ENCODE measurements at places on chromosomes 1 and 21.

- DNase-seq: peak; percentile 32
These were observed 11.4 kb upstream of the KLHL12 start for GRCh38 chr1:202938287-202938925.

- no peak for DNase-seq
These were observed 3.8 kb downstream of the MASP2 start for GRCh38 chr1:11042995-11043874.

DNA sequence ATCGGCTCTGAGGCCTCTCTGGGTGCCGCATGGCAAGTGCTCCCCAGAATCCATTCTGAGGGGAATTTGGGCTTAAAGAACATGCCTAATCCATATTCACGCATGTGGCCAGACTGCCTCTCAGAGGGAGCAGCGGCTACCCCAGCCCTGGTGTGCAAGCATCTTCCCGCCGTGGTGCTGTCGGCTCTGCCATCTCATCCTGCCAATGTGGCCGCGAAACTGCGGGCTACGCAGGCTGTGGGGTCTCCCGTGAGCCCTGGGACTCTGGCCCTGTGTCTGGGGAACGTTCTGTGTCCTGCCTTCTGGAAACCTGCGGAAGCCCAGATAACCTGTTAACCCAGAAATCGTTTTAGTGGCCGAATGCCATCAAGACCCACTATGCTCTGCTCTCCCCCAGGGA is 60.7 kb downstream of the SLC19A1 start:
- no peak for DNase-seq

DNA sequence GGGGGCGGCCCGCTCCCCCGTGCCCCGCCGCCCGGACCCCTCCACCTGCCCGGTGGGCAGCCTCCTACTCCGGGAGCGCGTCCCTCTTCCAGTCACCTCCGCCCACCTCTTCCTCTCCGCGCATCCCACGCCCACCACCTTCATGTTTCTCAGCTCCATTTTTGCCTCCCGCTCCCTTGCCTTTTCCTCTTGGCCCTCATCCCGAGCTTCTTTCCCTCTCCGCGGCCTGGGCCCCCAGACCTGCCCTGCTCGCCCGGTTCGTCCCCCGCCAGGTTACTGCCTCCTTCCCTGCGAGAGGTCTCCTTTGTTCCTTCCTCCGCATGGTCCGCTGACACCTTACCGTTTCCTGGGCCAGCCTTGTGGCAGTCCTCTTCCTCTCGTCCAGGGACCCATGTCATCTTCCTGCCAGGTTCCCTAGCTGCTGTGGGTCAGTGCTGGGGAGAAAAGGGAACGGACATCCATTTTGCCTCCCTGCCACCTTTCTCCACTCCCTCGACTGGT is 563 bp downstream of the QSOX1 start:
- no peak for DNase-seq

GRCh38 chr1:113170519-113170918 is 97.5 kb downstream of the LRIG2 start:
- no peak for DNase-seq

DNA sequence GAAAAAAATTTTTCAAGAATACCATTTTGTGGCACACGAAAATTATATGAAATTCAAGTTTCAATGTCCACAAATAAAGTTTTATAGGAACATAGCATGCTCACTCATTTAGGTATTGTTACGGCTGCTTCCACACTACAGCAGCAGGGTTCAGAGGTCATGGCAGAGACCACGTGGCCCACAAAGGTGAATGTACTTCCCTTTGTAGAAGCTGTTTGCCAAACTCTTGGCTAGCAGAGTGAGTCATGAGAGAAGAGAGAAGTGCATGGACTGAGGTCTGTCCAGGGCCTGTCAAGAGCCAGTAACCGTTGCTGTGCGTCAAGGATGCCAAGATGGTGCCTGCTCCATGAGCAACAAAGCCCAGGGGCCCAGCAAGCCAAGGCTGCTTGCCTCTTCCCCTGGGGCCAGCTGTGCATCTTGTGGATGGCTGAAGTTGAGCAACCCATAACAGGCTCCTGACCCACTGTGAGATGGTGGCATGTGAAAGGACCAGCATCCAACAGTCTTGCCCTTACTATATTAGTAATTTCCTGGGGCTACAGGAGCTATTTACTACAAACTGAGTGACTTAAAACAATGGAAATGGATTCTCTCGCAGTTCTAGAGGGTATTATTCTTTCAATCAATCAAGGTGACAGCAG is 64.8 kb upstream of the ATP5PO start:
- no peak for DNase-seq

DNA sequence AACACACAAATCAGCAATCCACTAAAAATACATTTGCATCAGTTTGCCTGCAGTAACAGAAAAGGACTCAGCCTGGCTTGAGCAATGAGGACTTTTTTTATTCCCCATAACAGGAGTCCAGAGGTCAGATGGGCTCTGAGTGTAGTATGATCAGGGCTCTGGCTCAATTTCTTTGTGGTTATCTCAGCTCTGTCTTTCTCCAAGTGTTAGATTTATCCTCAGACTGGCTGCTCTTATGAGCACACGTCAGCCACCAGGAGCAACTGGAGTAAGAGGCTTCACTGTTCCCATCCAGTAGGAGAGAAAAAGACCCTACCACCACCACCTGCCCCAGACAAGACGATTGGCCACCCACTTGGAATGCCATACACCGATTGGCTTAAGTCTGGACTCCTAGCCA is 36.2 kb upstream of the KLHDC7A start:
- DNase-seq: no peak

GRCh38 chr21:41186755-41187536 is 19.0 kb downstream of the BACE2 start:
- peak; percentile 26 for DNase-seq

DNA sequence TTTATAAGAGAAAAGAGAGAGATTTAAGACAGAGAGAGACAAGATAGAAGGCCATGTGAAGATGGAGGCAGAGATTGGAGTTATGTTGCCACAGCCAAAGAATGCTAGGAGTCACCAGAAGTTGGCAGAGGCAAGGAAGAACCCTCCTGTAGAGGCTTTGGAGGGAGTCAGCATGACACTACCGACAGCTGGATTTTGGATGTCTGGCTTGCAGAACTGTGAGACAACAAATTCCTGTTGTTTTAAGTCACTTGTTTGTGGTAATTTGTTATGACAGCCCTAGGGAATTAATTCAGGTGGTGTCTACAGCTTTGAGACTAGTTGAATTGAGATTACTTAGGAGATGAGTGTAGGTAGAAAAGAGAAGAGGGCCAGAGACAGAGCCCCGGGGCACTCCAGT is 158.5 kb downstream of the DNM3 start:
- no peak for DNase-seq

GRCh38 chr1:223712194-223712849 is at the start of gene CAPN2:
Gene CAPN2, plus strand, starts transcription at chr1:223712539. Its CDS starts 102 bp downstream, at chr1:223712641.
- DNase-seq: peak; percentile 68

DNA sequence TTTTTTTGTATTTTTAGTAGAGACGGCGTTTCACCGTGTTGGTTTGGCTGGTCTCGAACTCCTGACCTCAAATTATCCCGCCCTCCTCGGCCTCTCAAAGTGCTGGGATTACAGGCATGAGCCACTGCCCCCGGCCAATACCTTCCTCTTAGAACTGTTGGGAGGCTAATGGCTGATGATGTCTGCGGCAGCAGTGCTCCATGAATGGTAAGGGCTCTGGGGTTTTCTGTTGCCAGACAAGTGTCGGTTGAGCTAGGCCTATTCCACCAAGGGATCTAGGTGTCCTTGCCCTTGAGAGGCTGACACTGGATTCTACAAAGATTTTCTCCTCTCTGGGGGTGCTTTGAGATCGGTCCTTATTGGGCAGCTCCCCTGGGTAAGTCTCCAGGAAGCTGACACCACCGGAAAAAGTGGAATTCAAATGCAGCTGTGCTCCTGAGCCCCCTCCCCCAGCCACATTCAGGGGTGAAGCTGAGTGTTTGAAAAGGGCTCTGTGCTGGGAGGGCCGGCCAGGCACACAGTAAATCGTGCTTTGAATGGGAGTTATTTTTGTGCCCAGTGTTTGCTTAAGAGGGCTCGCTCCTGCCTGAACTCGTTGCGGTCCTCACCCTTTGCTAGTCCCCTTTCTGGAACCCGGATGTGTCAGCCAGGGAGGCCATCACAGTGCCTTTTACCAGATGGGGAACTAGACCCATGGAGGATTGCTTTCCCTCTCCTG is 5.2 kb downstream of the SOX13 start:
- DNase-seq: no peak

DNA sequence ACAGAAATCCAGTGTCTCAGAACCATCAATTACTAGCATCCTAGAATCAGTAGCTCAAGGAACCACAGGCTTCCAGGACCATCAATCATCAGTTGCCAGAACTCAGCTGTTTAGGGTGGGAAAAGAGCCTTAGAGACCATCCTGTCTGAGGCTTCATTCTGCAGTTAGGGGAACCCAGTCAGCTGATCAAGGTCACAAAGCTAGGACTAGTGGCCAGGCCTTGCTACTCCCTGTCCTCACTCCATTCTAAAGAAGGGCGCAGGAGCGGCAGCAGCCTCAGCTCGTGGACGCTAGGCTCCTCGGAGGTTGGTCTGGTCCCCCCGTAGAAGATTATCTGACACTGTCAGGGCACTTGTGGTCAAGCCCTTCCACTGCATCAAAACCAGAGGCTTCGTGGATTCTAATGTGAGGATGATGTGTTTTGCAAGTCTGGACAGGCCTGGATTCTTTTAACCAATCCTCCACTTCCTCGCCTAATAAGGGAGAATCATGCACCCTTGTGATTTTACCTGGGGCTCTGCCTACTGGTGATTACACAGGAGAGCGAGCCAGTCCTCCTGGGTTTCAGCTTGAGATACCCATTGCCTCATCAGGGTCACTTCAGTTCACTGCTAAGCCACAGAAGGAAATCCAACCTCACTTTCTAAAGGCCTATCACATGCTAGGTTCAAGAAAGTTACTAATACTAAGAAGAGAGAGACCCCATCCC is 41.7 kb upstream of the IFFO2 start:
- no peak for DNase-seq

GRCh38 chr1:233944601-233945000 is 40.1 kb downstream of the SLC35F3 start:
- DNase-seq: no peak

DNA sequence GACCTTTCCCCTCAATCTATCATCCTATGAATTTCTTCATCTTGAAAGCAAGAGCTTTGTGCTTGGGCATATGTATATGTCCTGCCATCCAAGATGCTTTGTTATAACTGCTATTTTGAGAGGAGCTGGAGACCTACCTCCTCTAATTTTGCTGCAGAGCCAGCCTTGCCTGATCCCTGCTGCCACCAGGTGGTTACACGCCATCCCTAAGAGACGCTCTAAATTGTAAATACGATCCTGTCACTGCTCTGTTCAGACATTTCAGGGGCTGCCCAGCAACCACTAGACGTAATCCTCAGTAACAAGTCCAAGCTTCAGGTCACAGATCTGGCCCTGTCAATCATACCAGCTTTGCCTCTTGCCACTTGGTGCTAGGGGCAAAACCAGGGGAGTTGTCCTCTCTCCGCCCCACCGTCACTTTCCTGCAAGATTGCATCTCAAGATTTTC is 32.9 kb downstream of the GPA33 start:
- DNase-seq: peak; percentile 60

DNA sequence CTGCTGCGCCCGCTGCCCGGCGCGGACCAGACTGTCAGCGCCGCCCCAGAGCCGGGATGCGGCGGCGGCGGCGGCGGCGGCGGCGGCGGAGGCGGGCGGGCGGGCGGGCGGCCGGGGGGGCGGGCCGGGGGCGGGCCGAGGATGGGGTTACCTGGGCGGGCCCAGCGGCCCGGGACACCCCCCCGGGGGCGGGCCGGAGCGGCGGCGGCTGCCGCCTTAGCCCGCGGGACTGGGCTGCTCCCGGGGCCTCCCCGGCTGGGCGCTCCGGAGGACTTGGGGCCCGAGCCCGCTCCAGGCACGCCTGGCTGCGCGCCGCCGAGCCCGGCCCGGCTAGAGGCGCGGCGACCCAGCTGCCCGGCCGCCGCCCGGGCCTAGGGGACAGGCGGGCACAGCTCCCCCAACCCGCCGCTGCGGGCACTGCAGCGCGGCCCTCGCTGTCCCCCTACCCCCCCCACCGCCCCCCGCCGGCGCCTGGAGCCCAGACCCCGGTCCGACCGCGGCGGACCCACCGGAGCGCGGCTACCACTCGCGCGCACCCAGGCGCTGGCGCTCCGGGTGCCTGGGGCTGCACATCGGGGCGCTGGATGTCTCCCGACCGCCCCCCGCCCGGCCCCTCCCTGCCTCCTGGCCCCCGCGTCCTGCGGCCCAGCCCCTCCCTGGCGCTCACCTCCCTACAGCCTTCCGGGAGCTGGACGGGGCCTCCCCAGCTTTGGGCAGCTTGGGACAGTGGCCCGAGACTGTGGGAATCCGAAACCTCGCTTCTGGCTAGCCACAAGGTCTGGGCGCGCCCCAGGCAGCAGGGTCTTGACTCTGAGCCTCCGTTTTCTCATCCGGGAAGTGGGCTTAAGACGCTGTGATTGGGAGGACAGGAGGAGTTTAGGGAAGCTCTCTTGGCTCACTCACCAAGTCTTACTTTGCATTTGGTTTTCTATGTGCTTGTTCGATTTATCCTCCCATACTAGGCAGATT is at the start of gene WNT4:
TSS of gene WNT4 (minus strand) at position 33 of the 969 bp plus-strand sequence. CDS start 175 bp downstream, outside the sequence.
- no peak for DNase-seq

GRCh38 chr1:155499953-155500639 is 62.5 kb downstream of the ASH1L start:
- DNase-seq: peak; percentile 17

GRCh38 chr1:232980355-232980978 is 30.1 kb downstream of the NTPCR start:
- DNase-seq: no peak

- no peak for DNase-seq
These were observed 16.7 kb upstream of the KPNA6 start for GRCh38 chr1:32091176-32091575.

- peak; percentile 10 for DNase-seq
These were observed 30.0 kb downstream of the EPHA10 start for GRCh38 chr1:37734629-37735591.

DNA sequence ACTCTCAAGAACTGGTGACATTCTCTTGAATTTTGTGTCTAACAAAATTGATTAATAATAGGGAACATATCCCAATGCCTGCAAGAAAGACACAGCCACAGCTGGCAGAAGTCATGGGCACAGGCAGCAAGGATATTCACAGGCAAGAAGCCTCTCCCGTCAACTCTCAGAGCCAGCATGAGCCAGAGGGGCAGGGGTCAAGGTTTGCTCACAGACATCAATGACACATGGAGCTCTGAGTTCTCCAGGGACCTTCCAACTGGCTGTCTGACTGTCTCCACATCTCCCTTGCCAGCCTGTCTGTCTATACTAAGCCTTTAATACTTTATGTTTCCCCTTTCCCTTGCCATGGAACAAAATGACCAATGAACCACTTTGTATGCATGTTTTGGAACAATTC is 101.5 kb upstream of the RAB4A start:
- no peak for DNase-seq

GRCh38 chr1:220290140-220290761 is 18.0 kb upstream of the RAB3GAP2 start:
- no peak for DNase-seq

- no peak for DNase-seq
These were observed 66.1 kb downstream of the CYYR1 start for GRCh38 chr21:26506956-26507355.

Data from hematopoietic multipotent progenitor cell treated with erythropoietin and hydrocortisone succinate and interleukin-3 and kit ligand, for 8 days (in vitro differentiated cells).